ENCODE measurements at places on chromosomes 4 and X.

DNA sequence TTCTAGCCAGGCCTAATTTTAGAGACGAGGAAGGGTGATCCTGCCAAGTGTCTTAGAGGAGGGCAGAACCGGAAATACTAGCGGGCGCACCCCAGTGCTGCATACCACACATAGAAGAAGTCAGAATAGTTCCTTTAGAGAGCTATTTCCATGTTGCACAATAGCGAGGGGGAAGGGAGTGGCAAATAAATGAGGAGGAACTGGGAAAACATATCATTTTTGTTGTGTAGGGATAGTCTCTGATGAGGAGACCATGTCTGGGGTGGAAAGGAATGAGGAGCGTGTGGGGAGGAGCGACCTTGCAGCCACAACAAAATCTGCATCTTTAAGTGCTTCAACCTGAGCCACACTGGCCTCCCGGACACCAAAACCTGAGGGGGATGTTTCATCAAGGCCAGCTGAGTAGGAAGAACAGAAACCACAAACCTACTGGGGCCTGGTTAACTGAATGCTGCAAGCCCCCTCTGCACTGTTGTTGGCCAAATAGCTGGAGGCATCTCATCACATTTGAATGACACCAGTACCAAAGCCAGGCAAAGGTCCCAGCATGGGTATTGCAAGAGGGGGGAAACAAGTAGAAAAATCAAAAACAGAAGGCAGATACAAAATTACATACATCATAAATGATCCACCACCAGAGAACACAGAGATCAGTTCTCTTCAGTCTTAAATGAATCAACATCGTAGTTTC, 26.7 kb upstream of the C1QTNF7 start:
- no peak for DNase-seq

DNA sequence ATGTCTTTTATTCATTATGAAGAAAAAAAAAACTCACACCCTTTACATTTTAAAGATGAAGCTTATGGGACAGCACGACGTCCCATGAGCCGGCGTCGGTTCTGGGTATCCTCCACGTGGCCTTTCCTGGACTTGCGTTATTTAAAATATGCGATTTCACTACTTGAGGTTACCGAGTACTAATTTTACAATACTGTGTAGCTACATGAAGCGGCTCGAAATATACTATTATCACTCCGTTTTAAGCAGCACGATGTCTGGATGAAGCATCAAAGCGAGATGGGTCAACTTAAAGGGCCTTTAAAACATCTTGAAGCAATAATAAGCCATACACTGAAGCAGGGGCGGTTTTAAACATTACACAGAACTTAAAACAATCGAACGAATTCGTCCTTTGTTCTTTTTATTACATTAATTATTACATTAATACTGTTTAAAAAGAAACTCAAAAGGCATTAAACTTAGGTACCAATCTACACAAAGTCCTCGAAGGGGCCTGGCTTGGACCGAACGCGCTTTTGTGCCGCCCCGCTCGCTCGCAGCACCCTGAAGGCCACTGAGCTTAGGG, 1.4 kb upstream of the KLF3 start:
- DNase-seq = no peak

DNA sequence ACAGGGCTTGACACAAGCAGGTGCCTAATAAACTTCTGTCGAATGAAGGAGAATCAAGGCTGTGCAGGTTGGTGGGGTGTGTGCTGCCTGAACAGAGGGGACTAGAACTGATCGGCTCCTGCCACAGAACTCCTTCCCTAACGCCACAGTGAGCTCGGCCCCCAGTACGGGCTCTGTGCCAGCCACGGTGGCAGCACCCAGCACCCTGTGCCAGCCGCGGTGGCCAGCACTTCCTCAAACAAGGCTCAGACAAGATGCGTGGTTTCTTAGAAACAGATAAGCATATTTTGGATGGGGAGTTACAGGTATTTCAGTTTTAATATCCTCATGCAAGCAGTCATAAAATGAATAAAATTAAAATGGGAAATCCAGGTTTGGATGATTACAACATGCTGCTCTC, 26.0 kb upstream of the C4orf50 start:
- no peak for DNase-seq

DNA sequence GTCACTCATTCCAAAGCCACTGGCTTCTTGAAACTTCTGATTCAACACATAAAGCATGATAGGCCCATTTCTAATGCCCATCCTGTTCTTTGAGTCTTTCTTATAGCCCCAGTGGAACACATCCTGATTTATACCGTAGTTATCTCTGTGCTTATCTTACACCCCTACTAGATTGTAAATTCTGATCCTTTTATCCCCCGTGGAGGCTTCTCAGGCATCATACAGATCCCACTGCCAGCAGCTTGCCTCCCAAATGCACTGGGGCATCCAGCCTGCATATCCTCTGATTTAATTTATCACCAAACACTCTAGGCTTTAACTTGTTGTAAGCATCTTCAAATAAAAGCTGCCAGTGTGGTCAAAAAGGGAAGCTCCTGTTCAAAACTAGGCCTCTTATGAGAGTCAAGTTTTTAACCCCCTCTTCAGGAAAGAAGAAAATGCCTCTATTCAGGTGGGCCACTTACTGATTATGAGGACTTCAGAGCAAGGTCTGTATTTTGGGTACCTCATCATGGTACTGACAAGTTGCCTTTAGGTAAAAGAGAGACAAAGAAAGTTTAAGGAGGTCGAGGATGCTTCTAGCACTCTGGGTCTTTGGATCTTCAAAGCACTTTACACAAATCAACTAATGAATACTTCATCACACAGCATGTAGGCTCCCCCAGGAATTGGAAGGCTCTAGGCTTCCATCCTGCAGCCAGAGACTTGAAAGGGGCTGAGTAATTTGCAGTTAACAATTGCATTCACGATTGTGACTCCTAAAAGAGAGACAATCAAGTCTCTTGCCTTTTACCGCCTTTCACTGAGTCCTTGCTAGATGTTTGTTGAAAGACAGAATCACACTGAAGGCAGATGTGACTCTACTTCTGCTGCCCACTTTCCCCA, 95.8 kb upstream of the LDB2 start:
- DNase-seq = no peak

- no peak for DNase-seq
These were observed 9.7 kb downstream of the SERTM2 start for GRCh38 chrX:111521169-111521568.

All from NK-92 treated with Interleukin-12 subunit alpha and Interleukin-12 subunit beta, amount 100 ng/mL, for 24 hours (cell line).